ENCODE measurements at places on chromosomes 3 and 15.

DNA sequence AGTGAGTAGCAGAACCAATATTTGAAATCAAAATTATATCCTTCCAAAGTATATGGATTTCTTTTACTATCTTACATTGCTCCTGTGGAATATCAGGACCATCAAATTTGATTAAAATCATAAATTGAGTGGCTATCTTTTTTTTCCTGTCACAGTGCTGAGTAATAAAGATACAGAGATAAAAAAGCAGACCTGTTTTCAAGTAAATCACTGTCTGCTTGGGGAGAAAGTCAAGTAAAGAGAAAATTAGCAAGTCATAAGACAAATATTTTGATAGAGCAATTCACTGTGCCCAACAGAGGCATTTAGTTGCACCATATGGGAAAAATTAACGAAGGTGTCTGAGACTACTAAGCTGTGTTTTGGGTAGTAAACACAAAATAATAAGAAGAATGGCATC lies 933.7 kb downstream of the NTRK3 start:
- DNase-seq = no peak

- DNase-seq = no peak
Observed at GRCh38 chr3:146818301-146818700, 213.2 kb upstream of the PLSCR5 start.

DNA sequence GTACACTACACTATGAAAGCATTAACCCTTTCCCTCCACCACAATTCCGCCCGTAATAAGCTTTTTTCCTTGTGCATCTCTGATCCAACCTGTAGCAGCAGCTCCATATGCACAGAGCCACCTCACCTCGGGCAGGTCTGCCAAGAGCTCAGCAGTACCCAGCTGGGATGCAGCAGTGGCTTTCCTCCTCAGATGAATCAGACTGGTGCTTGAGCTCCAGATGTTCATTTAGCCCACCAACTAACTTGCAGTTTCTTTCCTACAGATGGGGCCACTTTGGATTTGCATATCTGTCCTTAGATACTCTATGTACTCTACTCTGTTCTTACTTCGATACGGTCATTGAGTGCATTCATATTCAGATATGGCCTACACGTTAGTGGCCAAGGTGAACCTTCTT lies 14.8 kb upstream of the FSIP1 start:
- DNase-seq = no peak

GRCh38 chr3:67624078-67624477 lies 30.3 kb downstream of the SUCLG2 start:
- DNase-seq = no peak

- DNase-seq = no peak
Observed at GRCh38 chr3:72171946-72172345, 387.0 kb upstream of the PROK2 start.

- no peak for DNase-seq
Observed at GRCh38 chr3:24545887-24546286, 51.2 kb upstream of the THRB start.

GRCh38 chr15:76791511-76791910 lies 113.6 kb downstream of the SCAPER start:
- no peak for DNase-seq

GRCh38 chr15:31101262-31102038 lies at the start of gene TRPM1:
TRPM1 (minus strand) TSS chr15:31101725; CDS start chr15:31081355, 20,370 bp downstream.
- no peak for DNase-seq

GRCh38 chr3:173747427-173747826 lies 349.9 kb downstream of the NLGN1 start:
- DNase-seq = no peak

DNA sequence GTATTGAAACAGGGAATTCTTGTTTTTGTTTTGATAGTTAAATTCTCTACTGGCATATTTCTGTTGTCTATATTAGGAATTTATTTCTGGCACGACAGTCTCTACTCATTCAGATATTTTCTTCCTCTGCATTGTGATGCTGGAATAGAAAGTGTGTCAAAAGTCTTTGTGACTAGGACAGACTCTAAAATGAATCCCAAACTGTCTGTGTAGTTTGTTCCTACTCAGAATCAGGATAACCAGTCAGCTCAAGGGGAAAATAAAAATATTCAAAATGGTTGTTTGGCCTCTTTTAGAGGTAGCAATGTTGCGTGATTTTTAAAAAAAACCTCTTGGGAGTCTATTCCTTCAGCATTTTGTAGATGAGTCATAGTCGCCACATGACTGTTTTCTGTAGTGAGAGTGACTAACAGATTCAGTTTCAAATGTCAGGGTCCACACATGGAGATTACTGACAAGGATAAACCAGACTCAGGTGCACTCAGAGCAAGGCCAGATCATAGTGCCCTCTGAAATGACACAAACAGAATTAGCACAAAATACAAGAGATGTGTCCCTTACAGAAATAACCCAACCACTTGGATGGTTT lies 13.1 kb downstream of the SLC7A14 start:
- no peak for DNase-seq

GRCh38 chr15:42849836-42850235 lies 70.7 kb downstream of the TTBK2 start:
- no peak for DNase-seq

GRCh38 chr15:45187894-45188830 lies at the start of gene SHF:
SHF (minus strand) TSS chr15:45187966; CDS start chr15:45187951, 15 bp downstream.
- DNase-seq = no peak

- no peak for DNase-seq
Observed at GRCh38 chr3:142104763-142105162, 44.6 kb downstream of the TFDP2 start.

- no peak for DNase-seq
Observed at GRCh38 chr3:94596887-94597566, 534.2 kb downstream of the NSUN3 start.

DNA sequence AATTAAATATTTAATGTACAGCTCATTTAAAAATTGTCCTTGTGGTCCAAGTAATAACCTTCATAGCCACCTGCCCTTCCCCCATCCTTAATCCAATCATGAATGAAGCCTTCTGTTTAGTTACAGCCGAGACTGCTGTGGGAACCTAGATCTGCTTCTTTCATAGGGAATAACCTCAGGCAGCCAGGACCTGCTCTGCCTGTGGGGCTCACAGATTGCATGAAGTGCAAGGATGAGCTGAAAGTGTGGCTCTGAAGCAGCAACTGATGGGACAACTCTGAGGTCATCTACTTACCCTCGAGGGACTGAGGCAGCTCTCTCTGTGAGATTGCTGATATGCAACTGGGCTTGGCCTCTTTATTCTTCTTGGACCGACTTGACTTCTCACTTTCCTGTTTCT lies 169.8 kb downstream of the POTEB3 start:
- DNase-seq = no peak

DNA sequence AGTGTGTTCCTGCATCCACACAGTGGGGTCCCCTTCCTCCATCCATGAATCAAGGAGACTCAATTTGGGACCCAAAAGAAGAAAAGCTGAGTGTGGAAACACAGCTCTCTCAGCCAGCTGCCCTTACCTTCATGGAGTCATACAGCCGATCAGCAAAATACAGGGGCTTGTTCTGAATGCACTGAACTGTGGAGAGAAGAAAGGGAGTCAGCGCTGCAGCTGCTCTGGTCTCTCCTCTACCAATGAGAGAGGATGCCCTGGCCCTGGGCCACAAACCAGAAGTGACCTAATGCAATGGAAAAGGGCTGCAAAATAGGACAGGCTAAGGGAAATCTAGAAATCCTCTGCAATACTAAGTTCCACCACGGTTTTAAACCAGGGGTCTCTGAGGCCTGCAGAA lies 46.7 kb downstream of the ANXA2 start:
- no peak for DNase-seq

DNA sequence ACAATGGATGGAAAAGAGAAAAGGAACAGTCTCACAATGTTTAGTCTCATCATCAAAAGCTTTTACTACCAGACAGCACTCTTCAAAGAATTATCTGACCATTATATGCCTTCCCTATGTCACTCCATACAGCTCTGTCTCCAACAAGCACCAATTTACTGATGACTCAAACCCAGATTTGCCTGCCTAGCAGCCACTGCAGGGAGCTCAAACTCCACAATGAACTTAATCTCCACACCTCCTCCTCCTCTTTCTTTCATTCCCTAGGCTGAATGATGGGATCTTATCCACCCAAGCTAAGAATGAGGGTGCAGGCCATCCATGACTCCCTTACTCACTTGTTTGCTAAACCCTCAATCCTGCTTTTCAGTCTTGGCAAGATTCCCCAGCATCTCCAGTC lies 45.5 kb downstream of the NBEAL2 start:
- DNase-seq = no peak

DNA sequence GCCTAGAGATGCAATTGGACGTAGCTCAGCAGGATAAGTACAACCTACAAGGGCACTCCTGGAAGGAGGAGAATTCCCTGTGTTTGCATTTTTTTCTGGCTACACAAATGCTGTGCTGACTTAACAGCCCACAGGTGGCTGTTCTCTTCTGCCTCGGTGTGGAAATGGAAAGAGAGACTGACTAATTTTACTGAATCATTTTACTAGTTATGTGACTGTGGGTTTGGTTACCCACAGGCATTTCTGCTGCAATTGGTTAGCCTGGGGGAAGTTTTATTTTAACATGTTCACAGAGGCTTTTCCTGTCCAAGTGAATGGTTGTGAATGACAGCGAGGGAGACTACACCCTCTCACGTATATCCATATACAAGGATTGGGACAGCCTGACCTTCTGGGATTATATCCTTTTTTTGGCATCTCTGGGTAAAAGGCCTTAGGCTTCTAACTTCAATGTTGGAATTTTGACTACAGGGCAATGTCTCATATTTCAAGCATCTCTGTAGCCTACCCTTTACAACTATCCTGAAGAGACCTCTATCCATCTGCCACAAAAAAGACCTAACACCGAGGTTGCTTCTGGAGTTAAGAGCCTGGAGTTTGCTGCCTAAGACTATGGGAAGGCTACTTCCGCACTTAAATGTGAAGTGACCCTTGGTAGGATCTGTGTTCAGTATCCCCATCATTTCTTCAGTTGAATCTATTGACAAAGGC lies 67.2 kb upstream of the TP63 start:
- DNase-seq = peak; percentile 23

GRCh38 chr15:78709263-78709882 lies 68.4 kb upstream of the CHRNB4 start:
- peak; percentile 49 for DNase-seq

DNA sequence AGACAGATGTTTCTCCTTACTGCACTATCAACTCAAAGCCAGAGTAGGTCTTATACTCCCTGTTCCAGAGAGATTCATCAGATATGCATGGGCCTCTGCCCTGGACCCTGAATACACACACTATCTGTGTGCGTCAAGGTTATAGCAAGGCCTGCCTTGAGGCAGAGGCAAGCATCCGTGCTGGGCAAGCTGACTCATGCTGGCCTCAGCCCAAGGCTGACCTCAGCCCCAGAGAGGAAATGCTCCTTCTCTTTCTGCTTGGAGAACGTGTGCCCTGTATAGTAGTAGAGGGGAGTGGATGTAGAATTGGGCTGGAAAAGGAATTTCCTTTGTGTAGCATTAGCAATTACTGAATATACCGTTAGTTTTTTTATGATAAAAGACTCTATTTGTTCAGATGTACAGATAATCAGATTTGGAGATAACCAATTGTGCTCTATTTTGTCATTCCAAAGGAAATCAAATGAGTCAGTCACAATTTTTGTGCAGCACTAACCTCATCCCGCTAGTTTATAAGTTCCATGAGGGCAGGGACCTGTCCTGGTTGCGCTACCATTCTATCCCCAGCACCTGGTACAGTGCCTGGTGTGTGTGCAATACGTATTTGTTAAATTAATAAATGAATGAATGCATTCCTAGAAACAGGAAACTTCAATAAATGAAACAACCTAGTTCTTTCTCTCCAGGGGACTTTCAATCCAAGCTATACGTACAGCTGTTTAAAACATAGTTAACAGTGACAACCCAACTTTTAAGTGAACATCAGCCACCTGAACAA lies 13.3 kb upstream of the PAQR9 start:
- DNase-seq = peak; percentile 91

GRCh38 chr15:39592500-39592899 lies 11.6 kb downstream of the THBS1 start:
- no peak for DNase-seq

GRCh38 chr3:182412066-182412465 lies 381.2 kb upstream of the ATP11B start:
- DNase-seq = no peak

Data from SW 1271 (cell line).